A549 (cell line): ENCODE measurements at places on chromosomes 5 and 9.

DNA sequence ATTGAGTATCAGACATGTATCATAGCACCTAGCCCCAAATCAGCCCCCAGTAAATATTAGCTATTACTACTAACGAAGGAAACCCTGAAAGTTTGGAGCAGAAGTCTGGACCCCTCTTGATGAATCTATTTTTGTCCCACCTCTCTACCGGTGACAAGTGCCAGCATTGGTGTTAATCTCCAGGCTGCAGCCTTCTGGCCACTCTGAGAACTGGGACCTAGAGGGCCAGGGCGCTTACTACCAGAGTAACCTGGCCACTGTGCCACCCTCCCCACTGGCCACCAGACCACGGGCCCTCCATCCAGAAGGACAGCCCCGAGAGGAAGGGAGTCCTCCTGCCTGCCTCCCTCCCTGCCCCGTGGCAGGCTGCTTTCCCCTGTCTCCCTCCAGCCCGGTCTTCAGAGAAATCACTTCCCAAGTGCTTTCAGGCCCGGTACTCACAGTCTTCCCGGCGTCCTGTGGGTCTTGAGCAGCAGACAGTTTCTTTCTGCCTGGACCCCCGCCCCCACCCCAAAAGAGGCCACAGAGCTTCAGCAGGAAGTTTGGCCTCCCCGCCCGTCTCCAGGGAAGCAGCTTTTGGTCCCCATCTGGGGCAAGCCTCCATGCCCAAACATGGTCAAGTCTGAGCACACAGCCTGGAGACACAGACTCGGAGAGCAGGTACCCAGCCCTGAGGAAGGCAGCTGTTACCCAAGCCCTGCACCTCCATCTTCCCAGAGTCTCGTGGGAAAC is at the start of gene KCNMB1:
KCNMB1 (minus strand) TSS at position 550 of the 732 bp plus-strand sequence. CDS start 3,920 bp downstream, outside the sequence.
- no peak for DNase-seq

- DNase-seq: no peak
Measured at GRCh38 chr9:69955536-69956355, 87.9 kb upstream of the MAMDC2 start.

DNA sequence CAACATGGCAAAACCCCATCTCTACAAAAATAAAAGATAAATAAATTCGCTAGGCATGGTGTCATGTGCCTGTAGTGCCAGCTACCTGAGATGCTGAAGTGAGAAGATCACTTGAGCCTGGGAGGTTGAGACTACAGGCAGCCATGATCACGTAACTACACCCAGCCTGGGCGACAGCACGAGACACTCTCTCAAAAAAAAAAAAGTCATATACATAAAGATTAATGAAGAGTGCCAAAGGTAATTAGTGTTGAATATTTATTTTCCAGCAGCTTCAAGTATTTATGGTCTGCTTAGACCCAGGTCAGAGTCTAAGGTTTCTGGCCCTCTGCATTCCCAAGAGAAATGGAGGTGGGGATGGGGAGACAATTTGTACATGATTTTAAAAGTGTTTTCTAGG is 167.7 kb downstream of the CD180 start:
- no peak for DNase-seq

DNA sequence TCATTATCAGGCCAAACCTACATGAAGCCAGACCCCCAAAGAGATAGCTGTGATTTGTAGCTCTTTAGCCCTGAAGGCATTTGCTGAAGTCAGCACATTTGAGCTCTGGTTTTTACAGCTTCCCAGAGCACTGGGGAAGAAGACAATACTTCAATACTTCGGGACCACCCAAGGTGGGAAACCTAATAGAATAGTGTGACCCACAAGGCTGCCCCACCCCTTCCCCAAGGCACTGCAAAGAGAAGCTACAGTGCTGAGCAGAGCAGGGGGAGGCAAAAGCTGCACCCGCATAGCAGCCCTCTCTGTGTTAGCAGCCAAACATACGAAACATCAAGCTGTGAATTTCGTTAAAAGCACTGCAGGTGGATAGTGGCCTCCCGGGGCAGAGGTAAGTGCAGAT is 87.3 kb downstream of the HSD17B3 start:
- DNase-seq: no peak

GRCh38 chr5:7845557-7845956 is 5.4 kb downstream of the CFAP90 start:
- no peak for DNase-seq

DNA sequence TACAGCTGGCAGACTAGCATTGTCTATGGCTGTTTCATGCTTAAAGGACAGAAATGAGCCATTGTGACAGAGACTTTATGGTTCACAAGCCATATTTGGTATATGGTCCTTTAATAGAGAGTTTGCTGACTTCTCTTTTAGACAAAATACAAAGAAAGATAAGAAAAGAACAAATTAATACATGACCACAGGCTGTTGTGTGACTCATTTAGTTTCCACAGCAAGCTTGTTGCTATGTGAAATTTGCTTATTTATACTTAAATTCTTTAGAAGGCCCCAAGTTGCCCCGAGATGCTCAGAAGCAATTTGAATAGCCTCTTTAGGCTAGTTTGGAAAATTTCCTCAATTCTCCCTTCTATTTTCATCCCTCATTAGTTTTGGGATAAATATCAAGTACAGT is 315.3 kb upstream of the RPS23 start:
- no peak for DNase-seq

DNA sequence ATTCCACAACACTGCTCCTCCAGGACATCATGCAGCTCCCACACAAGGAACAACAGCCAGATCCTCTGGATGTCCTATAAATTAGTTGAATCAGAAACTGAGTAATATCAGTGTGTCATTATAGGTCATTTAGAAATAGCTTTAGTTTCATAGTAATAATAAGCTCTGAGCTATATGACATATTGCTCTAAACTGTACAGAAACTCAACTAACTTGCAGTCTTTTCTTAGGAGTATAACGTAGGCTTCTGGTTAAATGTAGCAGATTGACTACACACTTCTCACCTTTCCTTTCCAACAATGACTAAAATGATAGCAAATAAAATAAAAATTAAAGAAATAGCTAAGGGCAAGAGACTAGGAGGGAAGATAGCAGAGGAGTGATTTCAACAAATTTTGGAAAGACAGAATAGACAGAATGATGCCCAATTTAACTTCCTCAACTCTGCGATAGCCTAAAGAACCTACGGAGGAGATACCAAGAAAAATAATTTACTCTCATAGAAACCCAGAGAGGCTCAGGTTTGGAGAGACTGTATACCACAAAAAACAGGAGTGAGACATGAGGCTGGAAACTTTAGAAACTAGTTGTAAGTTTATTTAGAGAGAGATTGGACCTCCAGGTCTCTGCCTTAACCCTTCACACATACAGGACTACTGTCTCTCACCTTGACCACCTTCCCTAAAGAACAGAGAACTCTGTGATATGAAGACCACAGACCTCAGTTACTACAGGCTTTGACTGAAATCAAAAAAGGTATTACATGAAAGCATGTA is 193.7 kb downstream of the TSSK1B start:
- no peak for DNase-seq

GRCh38 chr9:92954049-92954861 is 6.9 kb downstream of the FGD3 start:
- DNase-seq: no peak

- DNase-seq: no peak
Measured at GRCh38 chr9:134630861-134631260, 10.7 kb upstream of the COL5A1 start.

GRCh38 chr9:92440751-92441046 is 16.4 kb upstream of the OMD start:
- DNase-seq: no peak

DNA sequence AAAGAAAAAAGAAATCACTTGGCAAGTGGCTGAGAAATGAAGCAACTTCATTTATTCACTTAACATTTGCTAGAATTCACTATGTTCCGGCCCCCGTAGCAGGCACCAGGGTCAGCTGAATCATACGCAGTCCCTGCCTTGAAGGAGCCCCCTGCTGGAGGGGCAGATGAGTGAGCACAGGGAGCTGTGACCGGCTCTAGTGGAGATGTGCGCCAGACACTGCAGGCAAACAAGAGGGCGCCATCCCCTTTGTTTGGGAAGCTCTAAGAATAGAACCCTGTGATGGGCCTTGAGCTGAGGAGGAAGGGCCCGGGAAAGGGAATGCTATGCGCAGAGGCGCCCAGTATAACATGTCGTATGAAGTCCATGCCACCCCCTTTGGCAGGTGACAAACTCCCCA is 20.2 kb upstream of the RPL26L1 start:
- no peak for DNase-seq

- DNase-seq: no peak
Measured at GRCh38 chr5:1415059-1415425, 30.2 kb downstream of the SLC6A3 start.

- no peak for DNase-seq
Measured at GRCh38 chr5:137656558-137656957, 79.3 kb downstream of the KLHL3 start.
